ENCODE measurements at places on chromosomes 3 and 15.

DNA sequence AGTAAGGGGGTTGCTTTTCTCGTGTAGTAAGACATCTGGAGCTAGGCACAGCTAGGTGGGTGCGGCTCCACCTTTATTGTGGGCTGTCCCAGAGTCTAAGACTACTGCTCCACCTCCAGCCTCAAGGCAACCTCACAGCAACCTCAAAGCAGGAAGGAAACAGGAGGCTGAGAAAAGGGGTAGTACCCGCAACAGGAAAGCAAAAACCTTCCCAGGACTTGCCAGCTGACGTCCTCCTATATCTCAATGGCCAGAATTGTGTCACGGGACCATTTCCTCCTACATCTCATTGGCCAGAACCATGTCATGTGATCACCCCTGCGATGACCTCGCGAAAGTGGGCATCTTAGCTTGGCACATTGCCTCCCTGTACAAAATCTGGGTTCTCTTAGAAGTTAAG, 4.3 kb upstream of the GPR160 start:
- DNase-seq = peak; percentile 76

- DNase-seq = no peak
These were observed 485.9 kb downstream of the NSUN3 start for GRCh38 chr3:94548581-94549316.

DNA sequence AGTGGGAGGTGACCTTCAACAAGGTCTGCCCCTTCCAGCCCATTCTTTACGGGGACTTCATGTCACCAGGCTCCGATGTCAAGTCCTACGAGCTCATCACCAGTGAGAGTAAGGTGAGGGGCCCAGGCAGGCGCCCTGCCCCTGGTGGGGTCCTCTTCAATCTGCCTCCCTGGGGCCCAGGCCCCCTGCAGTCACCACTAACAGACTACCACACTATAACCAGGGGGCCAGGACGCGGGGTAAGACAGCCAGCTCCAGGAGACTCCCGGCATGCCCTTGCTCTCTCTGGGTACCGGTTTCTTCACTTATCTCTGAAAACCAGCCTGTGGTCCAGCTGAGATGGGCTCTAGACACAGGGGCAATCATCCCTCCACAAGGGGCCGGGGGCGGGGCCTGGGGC, 63.9 kb downstream of the DNAH1 start:
- no peak for DNase-seq

- DNase-seq = no peak
These were observed 88.9 kb downstream of the TLE3 start for GRCh38 chr15:70008697-70009290.

DNA sequence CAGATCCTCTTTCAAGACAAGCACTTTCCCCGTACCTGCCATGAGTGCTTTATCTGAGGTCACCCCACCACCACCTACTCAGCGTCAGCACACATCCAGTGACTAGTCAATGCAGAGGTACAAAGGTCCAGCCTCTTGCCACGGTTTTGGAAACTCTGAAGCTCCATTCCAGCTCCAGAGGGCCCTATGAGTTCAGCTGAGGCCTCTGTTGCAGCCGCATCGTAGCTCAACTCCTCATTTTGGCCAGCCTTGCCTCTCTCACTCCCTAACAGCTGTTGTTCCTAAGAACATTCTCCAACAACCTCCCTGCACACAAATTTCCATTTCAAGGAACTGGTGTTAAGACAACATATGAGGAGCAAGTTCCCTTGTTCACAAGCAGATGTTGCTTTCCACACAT, 405.1 kb upstream of the PROK2 start:
- DNase-seq = no peak

- DNase-seq = no peak
These were observed 45.0 kb downstream of the MED12L start for GRCh38 chr3:151130428-151130827.

DNA sequence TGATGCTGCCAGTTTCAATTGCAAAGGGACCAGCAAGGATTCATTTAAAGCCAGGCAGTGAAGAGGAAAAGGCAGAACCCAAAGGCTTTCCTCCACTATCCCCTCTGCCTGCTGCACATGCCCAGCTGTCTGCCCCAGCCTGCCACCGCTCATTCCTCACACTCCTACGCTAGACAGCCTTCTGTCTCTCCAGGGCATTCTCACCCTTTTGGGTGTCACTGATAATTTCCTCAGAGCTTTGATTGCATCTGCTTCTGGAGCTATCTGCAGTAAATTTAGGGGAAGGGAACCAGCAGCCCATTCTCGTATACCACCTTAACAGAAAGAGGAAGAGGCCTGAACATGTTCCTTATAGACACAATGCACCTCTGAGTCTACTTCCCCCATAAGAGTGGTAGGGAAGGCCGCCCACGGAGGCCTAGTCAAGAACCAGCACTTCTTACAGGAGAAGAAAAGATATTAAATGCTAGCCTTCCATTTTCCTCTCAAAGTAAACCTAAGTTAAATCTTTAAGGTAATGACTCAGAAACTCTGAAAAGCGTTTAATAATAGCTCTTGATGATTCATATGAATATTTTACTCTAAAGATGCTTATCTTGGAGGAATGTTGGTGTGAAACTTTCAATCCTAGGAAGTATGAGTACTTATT, 20.9 kb downstream of the NUDT16 start:
- DNase-seq = no peak

- DNase-seq = no peak
These were observed 170.5 kb downstream of the PYDC2 start for GRCh38 chr3:191631496-191631895.

- no peak for DNase-seq
These were observed 62.8 kb upstream of the C3orf80 start for GRCh38 chr3:160162440-160162839.

DNA sequence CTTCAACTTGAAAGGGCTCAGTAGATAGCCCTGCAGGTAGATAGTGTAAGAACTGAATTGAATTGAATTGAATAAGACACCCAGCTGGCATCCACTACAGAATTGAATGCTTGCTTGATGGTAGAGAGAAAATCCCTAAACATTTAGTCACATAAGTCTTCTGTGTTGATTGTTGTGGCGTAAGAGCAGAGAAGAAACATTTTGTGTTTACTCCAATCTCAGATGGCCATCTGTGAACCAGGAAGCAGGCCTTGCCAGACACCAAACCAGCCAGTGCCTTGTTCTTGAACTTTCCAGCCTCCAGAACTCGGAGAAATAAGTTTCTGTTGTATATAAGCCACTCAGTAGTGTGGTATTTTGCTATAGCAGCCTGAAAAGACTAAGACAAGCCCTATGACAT, 43.6 kb downstream of the SST start:
- DNase-seq = no peak

- peak; percentile 60 for DNase-seq
These were observed 43.2 kb downstream of the ARHGEF3 start for GRCh38 chr3:56758539-56758981.

DNA sequence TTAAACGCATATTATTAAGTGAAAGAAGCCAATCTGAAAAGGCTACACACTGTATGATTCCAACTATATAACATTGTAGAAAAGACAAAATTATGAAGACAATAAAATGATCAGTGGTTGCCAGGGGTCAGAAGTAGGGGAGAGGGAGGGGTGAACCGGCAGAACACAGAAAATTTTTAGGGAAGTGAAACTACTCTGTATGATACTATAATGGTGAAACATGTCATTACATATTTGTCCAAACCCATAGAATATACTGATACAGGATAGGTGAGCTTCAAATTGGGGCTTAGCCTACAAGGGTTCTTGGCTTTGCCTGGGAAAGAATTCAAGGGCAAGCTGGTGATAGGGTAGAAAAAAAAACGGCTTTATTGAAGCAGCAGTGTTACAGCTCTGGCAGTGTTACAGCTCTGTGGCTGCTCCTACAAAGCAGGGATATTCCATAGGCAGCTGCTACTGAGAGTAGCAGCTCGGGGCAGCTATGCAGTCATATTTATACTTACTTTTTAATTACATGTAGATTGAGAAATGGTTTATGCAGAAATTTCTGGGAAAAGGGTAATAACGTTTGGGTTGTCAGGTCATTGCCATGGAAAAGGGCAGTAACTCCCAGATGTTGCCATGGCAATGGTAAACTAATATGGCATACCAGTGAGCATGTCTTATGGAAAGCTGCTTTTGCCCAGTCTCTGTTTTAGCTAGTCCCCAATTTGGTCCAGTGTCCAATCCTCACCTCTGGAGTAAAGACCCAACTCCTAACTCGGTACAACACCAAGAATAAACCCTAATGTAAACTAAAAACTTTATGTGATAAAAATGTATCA, 125.1 kb upstream of the SLC25A36 start:
- no peak for DNase-seq

- no peak for DNase-seq
These were observed 43.2 kb downstream of the DNAH1 start for GRCh38 chr3:52359116-52359855.

DNA sequence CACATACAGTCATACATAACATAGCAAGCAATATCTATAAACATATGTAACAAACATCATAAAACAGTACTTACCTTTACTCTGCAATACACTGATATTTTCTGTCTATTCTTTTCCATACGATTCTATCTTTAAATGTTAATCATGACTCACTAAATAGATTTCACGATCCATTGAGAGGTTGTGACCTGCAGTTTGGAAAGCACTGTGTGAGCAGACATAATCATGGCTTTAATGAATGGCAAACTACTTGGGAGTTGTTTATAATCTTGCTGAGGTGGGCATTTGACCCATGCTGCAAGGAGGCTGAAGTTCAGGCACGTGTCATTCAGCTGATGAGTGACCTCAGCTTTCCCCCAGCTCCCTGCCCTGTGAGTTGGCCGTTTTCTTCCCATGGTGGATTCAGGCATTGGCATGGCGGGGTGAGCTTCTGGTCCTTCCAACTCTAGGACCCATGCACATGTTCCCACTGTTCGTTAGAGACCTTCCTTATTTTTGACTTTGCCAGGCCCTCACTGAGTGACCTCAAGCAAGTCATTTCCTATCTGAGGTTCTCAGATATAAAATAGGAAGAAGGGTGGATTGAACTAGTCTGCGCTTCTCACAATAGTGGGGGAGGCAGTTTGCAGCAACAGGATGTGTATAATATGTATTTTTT, 41.7 kb downstream of the PAQR5 start:
- no peak for DNase-seq

- DNase-seq = peak; percentile 65
These were observed 74.1 kb downstream of the SENP2 start for GRCh38 chr3:185659942-185660921.

DNA sequence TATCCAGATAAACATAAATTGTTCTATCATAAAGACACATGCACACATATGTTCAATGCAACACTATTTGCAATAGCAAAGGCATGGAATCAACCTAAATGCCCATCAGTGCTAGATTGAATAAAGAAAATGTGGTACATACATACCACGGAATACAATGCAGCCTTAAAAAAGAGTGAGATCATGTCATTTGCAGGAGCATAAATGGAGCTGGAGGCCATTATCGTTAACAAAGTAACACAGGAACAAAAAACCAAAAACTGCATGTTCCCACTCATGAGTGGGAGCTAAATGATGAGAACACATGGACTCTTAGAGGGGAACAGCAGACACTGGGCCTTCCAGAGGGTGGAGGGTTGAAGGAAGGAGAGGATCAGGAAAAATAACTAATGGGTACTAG, 79.2 kb downstream of the SH3GL3 start:
- DNase-seq = no peak

- no peak for DNase-seq
These were observed 556 bp downstream of the CHP1 start for GRCh38 chr15:41231422-41232226.

GRCh38 chr3:11904157-11904556, 57.5 kb upstream of the TAMM41 start:
- DNase-seq = no peak

DNA sequence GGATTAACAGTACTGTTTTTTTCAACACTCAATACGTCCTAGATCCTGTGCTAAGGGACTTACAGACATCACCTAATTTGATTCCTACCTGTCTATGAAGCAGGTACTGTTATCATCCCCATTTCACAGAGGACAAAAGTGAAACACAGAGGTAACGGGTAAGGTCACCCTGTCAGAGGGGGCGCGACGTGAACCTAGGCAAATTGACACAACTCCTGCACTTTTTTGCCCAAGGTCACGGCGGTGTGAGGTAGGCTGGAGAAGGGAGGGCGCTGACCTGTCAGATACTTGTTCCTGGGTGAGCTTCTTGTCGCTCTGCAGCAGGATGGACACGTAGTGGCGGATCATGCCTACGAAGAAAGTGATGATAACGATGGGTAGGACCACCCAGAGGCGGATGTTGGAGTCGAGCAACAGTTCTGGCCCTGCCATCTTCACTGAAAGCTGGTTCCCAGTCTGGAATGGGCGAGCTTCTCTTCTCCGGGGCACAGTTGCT, 363 bp downstream of the EMC3 start:
- no peak for DNase-seq

GRCh38 chr3:94026623-94027022, 1.8 kb downstream of the STX19 start:
- DNase-seq = no peak

- no peak for DNase-seq
These were observed 84.4 kb downstream of the SEMA5B start for GRCh38 chr3:122942937-122943827.

GRCh38 chr3:71890356-71890931, 105.5 kb upstream of the PROK2 start:
- DNase-seq = no peak

DNA sequence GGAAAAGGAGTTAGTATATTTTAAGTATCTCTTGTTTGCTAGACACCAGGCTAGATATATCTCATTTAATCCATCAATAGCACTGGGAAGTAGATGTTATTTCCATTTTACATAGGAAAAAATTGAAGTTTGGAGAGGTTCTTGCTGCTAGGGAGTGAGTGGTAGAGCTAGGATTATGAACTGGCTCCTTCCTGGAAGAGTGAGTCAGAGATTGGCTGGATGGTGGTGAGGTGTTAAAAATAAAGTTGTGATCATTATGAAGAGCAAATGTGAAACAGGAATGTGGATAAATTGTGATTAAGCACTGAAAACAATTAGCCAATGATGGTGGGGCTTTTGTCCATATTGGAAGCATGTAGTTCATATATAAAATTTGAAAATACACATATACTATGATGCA, 234.2 kb downstream of the WNT5A start:
- no peak for DNase-seq

DNA sequence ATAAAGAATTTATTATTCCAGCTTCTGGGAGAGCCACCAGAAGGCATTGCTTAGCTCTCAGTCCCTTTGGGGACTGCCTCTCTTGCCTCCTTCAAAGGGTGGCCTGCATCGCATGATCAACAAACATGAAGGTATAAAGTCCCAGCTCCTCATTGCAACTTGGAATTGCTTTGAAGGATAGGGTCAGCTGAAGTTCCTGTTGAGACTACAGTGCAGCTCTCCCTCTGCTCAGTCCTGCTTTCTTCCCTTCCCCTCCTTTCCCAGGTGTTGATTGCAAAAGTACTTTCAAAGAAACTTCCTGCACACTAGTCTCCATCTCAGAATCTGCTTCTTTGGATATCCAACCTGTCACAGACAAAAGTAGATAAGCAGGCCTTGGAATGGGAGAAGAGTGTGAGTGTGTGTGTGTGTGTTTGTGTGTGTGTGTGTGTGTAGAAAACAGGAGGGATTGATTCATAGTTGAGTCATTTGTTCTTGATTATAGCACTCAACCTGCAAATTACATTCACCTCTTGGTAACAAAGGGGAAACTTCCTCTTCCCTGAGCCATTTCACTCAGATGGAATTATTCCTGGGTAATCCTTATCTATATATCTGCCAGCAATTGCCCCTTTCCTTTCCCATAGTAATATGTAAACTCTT, 13.7 kb downstream of the CCR8 start:
- no peak for DNase-seq

GRCh38 chr3:194384156-194384555, 14.6 kb upstream of the LRRC15 start:
- no peak for DNase-seq

- no peak for DNase-seq
These were observed 356.2 kb downstream of the CNTN4 start for GRCh38 chr3:2454865-2455264.

GRCh38 chr15:59688423-59688781, 718 bp downstream of the BNIP2 start:
- DNase-seq = peak; percentile 61

Measured in CD4-positive, alpha-beta T cell treated with Interleukin-17A for 1 hour (primary cell).